ENCODE measurements at places on chromosomes 6 and 20.
A peak's percentile ranks its signal among the peaks of the same experiment; 100 is the strongest.

DNA sequence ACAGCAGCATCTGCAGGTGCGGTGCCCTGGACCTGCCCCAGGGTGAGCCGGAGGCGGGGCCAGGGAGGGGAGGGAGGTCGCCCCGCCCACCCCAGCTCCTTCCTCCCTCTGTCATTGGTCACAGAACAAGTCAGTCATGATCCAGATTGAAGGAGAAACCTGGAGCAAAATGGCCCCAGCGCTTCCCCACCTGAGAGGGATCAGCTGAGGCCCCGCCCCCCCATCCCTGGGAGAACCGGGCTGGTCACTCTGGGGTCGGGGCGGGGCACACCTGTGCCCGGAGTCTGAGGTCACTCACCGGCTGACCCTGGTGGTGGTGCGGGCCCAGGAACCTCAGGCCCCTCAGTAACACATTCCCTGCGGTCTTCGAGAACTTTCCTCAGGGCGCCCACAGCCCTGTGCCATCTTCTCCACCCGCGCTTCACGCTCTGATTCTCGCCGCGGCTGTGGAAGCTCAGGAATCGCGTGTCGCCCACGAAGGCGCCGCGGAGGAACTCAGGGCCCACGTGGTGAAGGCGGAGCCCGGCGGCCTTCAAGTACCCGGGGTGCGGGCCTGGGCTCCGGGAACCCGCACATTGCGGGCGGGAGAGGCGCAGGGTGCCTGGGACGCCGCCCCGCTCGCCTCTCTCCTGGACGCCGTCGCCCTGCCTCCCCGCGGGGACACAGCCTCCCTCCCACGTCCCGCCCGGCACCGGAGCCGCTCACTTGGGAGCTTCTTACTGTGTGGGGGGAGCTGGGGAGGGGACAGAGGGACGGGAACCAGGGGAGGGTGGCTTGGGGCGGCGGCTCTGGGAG is 36.4 kb upstream of the HLA-C start:
- DNase-seq, result peak; percentile 57

GRCh38 chr20:31966991-31967655 is 828 bp upstream of the XKR7 start:
- DNase-seq, result no peak

DNA sequence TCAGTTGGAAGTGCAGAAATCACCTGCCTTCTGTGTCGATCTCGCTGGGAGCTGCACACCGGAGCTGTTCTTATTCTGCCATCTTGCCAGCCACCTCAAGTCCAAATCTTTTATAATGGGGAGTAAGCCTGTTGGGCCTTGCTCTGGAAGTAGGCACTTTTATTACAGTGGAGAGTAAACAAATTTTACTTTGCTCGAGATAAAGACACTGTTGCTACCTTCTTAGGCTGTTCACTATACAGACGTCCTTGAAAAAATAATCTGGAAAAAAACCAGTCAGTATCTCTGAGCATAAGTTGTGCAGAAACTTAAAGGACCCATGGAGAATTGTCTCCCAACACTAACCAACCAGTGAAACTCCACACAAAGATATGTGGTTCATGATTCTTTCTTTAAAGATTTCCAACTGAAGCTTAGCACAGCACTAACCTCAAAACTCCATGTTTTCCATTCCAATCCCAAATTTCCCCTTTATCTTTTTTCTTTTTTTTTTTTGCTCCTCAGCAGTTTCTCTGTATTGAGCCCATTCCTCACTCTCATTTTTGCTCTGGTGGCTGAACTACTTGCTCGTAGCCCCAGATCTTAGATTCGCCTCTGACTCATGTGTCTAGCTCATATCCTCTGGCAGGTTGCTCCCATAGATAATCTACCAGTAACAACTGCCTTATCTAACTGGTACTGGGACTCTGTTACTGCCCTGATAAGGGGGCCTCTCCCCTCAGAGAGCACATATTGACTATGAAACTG is 34.3 kb upstream of the COL9A1 start:
- no peak for DNase-seq

DNA sequence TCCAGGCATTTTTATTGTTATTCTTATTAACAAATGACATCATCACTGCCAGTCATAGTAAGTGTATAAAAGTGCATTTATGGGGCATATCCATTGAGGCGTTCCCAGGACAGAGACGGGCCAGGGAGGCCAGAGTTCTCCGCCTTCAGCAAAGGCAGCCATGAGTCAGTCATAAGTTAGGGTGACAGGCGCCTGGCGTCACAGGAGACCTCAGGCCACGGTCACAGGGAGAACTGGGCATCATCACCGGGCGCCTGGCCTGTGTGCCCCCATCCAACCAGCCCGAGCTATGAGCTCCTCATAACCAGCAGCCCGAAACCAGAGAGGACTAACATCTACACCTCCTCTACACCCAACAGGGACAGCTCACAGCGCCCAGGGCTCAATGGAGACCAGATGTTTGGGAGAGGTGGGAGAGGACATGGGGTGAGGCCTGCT is 259.2 kb downstream of the DLL1 start:
- no peak for DNase-seq

GRCh38 chr6:113048741-113049140 is 701.6 kb downstream of the RFPL4B start:
- DNase-seq, result no peak

DNA sequence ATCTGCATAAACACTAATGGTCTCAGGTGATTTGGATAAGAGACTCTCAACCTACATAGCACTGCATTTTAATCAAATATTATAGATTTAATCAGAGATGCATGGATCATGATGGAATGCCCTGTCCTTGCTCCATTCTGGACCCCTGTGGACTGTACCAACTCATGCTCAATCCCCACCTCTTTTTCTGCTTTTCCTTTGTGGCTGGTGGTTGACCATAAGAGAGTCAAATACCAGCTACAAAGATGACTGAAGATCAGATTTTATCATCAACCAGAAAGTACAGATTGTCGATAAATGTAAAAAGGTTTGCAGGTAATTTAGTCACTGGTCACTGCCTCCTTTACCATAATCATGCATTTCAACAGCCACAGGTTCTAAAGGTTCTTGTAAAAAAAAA is 116.2 kb downstream of the ME1 start:
- no peak for DNase-seq

GRCh38 chr20:1327241-1327653 is 1.7 kb downstream of the SDCBP2 start:
- no peak for DNase-seq

- no peak for DNase-seq
Measured at GRCh38 chr6:53581173-53581773, 36.4 kb upstream of the GCLC start.

- no peak for DNase-seq
Measured at GRCh38 chr20:33649201-33649681, 12.9 kb upstream of the C20orf144 start.

DNA sequence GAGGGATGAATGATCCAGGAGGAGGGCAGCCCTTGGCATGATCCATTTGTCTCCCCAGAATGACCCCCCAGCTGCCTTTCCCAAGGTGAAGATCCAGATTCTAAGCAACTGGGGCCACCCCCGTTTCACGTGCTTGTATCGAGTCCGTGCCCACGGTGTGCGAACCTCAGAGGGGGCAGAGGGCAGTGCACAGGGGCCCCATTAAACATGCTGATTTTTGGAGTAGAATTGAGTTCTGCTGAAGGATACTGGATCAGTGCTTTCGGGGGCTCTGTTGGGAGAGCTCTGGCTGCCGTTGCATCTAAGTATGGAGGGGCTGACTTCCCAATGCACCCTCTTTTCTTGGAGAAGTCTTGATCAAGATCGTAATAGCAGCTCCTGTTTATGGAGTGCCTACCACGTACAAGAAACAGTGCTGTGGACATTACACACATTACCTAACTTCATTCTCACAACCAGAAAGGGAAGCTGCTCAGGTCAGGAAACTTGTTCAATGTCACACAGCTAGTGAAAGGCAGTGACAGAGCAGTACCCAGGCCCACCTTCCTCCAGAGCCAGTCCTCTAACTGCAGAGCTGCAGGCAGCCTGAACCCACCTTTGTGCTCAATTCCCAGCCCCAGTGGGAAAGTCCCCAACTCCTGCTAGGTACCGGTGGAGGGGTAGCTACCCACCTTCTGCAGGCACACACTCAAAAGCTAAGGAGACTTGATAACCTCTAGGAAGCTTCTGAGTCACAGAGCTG is 5.4 kb downstream of the SPAG4 start:
- DNase-seq, result no peak

GRCh38 chr20:47054945-47055344 is 160.3 kb downstream of the EYA2 start:
- DNase-seq, result no peak

GRCh38 chr6:167119670-167120582 is 3.0 kb upstream of the CCR6 start:
- DNase-seq, result no peak

DNA sequence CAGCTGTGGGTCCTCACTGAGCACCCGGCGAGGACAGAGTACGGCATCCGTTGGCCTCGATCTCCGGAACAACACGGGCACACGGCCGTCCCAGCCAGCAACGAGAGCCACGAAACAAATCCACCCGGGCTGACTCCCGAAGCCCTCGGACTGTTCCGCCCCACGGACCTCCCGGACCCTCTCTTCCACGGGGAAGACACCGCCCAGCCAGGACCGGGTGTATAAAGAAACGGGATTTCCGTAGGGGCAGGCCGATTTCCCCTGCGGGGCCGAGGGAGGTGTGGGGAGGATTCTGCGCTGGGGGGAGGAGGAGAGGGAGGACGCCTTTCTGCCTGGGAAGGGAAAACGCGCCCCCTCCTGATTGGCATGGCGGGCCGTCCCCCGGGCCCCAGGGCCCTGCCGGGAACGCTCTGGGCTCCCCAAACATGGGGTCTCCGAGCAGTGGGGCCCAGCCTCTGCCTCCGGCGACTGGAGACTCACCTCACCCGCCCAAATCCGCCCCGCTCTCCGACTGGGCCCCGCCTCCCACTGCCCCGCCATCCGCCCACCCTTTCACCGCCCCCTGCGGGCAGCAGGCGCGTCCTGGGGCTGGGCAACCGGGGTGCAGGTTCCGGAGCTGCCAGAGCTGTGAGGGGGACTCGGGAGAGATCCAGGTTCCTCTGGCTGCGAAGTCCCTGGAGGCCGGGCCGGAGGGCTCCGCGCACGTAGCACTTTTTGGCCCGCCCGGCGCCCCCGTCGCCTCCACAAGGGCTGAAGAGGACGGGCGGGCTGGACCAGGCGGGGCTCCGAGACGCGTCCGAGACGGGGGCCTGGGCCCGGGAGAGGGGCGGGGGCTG is 679 bp upstream of the PPDPF start:
- peak; percentile 51 for DNase-seq

GRCh38 chr6:90328004-90328403 is 31.4 kb upstream of the BACH2 start:
- no peak for DNase-seq

GRCh38 chr6:44804546-44805159 is 417.1 kb downstream of the CDC5L start:
- DNase-seq, result no peak

- no peak for DNase-seq
Measured at GRCh38 chr6:72760114-72760793, 138.4 kb downstream of the KCNQ5 start.

DNA sequence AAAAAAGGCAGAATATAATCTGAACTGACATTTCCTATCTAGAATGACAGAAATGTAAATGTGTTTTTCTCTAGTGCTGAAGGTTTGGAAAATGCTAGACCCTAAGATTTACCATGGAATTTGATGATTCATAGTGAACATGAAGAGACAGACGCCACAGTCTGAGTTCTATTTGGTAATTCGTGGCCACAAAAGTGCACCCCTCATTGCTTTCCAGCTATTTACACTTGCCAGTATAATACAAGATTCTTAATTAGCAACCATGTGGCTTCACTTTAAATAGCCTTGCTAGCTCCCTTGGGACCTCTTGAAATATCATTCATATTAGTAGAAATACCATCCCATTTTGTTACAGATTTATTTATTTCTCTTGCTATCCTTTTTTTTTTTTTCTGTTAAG is 636.8 kb downstream of the PRKN start:
- no peak for DNase-seq

DNA sequence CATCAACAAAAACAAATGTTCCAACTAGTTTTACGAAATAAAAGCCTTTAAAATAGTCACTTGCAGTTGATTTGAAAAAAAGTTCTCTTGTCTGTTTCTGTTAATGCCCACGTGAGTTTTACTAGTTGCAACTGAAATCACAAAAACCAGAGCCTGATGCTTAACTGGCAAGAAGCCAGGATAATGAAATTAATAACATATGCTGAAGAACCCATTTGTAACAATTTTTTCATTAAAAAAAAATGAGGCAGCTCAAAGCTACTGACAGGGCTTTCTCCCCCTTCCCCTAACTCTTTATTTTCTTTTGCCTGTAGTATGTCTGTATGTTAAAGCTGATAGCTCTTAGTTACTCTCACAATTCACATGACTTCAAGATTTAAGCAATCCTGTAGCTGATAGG is 132.7 kb upstream of the EYA4 start:
- no peak for DNase-seq

- DNase-seq, result no peak
Measured at GRCh38 chr20:25672659-25673235, 23.9 kb downstream of the ZNF337 start.
